AG09319 (cell line): ENCODE measurements at places on chromosomes 1 and 21.

DNA sequence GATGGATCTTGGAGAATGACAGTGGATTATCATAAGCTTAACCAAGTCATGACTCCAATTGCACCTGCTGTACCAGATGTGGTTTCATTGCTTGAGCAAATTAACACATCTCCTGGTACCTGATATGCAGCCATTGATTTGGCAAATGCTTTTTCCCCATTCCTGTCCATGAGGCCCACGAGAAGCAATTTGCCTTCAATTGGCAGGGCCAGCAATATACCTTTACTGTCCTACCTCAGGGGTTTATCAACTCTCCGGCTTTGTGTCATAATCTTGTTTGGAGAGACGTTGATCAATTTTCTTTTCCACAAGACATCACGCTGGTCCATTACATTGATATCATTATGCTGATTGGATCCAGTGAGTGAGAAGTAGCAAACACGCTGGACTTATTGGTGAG is 20.1 kb downstream of the ZNF691 start:
- DNase-seq = no peak

DNA sequence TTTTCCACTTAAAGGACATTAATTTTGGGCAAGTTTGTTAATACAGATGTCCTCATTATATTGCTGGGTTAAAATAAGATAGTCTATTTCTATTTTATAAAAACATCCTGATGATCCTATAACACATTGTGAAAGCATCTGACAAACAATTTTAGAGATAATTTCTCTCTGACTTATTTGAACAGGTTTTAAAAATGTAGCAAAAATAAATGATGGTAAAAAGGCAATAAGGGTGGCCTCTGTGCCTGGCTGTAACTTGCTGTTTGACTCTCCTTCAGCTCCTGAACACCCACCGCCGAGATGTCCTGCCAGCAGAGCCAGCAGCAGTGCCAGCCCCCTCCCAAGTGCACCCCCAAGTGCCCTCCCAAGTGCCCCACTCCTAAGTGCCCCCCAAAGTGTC is at the start of gene LCE1A:
Gene LCE1A, plus strand, starts transcription at position 301 of the 400 bp plus-strand sequence. Its CDS starts 0 bp downstream, at position 301.
- no peak for DNase-seq

DNA sequence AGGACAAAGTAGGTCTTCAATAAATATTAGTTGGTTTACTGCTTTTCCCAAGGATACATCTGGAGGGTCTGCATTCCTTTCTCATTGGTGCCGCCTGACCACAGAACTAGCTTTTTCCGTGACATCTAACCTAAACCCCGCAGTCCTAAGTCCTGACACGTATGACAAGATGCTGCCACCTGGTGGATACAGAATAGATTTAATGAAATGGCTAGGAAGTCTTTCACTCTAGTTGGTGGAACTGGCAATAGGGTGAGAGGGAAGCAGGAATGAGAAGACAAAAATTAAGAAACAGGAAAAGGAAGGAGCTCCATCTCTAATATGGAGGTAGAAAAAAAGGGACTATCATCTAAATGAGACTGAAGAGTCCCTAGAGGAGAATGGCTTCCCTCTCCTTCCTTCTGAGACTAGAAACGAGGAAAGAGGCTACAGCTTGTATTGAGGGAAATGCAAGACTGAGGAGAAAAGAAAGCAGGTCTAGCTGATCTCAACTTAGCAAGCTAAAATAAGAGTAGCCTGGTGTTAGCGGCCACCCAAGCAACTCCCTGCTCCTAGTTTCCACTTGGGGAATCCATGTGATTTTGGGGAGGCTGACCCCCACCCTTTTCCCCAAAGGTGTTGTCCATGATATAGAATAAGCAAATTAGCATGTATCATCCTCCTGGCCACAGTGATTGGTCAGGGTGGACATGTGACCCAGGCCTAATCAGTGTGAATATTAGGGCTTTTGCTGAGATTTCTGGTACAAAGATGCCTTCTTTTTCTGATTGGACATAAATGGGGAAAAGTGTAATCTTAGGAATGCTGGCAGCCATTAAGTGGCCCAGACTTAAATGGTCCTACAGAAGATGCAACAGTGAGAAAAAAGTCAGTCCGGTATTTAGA is 5.9 kb downstream of the RFX5 start:
- peak; percentile 41 for DNase-seq

DNA sequence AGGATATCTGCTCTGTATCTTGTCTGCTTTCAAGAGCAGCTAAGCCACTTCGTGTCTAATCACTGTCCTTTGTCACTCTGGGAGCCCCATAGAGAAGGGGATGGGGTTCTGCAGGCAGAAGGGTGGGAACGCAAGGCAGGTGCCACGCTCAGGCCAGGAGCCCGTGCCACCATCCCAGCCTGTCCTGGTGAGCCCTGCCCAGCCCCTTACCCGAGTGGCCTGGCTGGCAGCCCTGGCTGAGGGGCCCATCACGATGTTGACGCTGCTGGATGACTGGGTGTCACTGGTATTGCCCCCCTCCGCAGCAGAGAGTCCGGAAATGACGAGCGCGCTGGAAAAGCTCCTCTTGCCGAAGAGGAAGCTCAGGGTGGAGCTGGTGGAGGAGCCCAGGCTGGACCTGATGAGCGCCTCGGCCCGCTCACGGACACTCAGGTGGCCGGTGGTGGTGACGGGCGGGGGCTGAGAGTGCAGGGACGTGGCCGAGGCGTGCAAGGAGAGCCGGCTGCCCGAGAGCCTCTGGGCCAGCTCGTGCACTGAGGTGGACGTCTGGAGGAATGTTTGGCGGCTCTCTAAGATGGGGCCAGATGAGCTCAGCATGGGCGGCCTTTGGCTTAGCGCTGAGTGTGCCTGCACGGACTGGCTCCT is 35.6 kb downstream of the NTPCR start:
- no peak for DNase-seq

DNA sequence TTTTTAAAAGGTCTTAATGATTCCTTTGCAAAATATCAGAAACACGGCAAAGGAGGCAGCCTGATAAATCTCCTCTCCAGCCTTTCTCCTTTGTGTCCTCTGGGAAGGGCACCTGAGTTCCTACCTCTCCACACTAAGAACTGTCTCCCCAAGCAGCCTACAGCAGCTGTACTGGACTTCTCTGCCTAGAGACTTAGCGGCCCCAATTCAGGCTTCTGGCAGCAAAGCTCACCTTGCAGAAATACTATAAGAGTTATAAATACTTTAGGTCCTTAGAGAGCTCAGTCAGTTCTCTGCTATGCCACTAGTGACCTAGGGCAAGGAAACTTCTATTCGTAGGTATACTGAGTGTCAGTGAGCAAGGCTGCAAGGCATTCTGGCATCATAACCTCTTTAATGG is 33.9 kb downstream of the LRRC52 start:
- DNase-seq = no peak

DNA sequence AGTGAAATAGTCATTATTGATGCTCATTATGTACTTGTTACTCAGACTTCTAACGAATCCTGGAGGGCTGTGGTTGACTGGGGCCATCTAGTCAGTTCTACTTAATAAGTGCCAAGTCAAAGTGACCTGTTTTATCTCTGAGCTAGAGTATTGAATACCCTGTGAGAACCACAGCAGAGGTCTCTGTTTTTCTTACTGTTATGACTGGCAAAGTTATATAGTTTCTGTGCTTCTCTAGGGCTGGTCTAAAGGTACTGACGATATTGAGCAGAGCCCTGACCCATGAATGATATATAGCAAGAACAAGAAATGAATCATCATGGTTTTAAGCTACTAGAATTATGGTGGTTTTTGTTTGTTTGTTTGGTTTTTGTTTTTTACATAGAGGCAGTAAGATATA is 555.8 kb downstream of the PLA2G4A start:
- DNase-seq = no peak

GRCh38 chr1:87969040-87969439 is 640.4 kb downstream of the LMO4 start:
- DNase-seq = no peak

- no peak for DNase-seq
These were observed 425.3 kb downstream of the USP25 start for GRCh38 chr21:16154951-16155635.

DNA sequence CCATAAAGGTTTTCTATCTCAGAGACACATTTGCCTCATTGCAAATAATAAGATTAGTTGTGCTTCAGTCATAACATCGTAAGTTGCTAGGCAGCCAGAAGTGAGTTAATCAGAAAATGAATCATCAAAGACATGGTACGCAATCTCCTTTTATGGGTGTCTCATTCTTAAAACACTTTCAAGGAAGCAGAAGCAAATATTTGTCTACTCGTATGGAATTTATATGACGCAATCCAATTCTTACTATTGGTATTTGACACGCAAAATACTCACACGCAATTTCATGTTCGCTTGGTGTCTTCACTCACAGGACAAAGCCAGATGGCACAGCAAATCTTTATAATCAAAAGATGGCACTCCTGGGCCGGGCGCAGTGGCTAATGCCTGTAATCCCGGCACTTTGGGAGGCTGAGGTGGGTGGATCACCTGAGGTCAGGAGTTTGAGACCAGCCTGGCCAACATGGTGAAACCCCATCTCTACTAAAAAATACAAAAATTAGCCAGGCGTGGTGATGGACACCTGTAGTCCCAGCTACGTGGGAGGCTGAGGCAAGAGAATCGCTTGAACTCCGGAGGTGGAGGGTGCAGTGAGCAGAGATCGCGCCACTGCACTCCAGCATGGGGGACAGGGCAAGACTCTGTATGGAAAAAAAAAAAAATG is 56.4 kb downstream of the HLCS start:
- DNase-seq = peak; percentile 91

DNA sequence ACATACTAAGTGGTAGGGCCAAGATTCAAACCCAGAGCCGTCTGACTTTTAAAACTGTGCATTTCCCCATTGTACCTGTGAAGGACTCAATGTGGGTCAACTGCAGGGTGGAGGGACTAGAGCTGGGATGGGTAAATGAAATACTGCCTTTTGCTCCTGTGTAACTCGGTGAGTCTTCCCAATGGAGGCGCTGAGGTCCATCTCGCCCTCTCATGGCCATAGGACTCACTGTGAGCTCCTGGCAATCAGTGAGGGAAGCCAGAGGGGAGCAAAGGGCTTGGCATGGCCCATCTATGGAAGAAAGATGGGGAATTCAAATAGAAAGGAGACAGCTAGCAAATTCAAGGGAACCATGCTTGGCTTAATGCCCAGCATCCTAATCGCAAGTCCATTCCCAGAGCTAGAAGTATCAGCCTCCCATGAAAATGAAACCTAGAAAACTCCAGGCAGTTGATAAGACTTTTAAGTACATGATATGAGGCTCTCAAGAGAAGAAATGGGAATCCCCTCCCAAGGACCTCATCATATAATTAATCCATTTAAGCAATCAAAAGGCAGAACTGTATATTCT is 25.4 kb upstream of the CGN start:
- no peak for DNase-seq

DNA sequence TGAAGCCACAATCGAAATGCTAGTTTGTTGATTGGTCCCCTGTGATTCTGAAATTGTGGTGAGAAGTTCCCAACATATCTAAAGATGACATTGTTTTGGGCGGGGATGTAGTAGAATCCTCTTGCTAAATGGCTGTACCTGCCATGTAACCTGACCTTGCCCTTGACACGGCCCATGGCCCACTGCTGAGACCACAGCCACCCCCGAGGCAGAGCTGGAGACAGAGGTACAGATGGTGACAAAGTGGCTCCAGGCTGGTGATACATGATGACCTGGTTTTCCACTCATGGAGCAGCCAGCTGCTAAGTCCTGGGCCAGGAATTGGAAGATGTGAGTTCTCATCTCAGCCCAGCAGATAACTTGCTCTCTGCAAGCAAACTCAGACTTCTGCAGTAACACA is 226.5 kb downstream of the FOXD2 start:
- DNase-seq = no peak
